ENCODE measurements at places on chromosomes 6 and 20.

DNA sequence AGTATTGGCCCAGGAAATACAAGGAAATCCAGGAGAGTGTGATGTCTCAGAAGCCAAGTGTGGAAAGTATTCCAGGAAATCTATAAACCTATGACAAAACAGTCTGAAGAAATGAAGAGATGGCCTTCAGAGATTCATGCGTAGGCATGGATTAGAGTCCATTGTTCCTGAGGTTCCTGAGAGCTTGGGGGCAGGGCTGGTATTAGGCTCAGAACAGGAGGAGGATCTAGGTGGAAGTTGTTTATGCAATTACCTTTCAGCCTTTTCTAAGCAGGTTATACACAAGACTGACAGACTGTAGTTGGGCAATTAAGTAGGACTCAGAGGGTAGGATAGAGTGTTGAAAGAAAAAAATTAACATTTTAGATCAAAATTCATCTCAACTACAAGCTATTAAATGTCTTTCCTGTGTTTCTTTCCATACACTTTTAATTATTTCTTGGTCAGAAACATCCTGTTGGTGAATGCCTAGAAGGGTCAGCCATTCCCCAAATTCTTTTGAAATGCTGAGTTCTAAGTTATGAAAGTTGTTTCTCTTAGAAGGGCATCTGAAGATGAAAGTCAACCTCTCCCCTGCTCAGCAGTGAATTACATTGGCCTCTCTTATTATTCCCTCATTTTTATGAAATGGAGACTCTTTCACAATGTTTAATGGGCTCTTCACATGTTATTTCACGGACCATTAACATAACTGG, 201.2 kb upstream of the MYLIP start:
- no peak for DNase-seq

DNA sequence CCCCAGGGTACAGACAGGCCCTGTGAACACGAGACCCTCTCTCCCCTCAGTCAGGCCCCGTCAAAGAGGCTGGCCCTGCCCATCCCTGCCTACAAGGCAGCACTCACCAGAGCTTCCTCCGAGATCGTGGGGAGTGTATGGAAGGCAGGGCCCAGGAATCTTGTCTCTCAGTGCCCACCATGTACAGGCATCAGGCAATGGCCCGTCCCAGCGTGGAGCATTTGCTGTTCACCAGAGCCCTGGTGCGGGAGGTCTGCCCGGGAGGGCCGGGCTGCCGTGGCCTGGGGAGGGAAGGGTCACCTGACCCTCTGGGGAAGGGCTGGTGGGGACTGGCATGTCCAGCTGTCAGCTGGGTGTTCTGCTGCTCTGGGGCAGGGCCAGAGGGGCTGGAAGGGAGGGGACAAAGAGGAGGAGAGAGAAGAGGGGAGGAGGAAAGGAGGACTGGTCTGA, at the start of gene IP6K3:
Gene IP6K3, minus strand, starts transcription at position 255 of the 450 bp plus-strand sequence. CDS start 11,429 bp downstream, outside the sequence.
- no peak for DNase-seq

DNA sequence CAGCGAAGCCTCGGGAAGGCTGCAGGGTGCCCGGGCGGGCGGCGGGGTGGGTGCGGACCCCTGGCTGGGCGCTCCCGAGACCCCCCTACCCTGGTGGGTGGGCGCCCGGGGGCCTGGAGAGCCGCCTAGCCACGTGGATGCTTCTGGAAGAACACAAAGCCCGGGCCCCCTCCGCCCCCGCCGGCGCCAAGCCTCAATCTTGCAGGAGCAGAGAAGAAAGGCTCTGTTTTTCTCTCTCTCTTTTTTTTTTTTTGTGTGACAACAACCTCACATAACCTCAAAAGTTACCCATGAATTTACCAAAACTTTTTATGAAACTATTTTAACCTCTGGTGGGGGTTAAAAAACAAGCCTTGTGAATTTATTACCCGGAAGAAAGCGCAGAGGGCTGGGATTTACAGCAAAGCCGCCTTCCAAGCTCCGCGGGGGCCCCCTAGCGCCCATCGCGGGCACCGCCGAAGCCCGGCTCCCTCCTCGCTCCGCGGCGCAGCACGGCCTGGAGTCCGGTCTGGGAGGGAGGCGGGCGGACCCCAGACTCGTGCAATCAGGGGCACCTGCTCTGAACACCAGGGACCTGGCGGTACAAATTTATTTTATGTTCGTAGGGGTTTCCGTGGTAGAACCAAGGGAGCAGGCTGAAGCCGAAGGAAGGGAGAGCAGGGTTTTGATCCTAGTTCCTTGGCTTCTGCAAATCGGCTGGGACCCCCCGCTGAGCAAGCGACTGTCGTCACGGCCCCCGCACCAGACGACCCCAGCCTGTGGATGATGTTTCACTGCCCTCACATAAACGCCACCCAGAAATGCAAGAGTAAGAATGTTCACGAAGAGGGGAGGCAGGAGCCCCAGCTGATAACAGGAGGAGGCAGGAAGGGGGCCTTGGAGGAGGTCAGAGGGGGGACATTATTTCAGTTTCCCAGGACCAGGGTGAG, 58.9 kb downstream of the ZNF831 start:
- DNase-seq: peak; percentile 73

DNA sequence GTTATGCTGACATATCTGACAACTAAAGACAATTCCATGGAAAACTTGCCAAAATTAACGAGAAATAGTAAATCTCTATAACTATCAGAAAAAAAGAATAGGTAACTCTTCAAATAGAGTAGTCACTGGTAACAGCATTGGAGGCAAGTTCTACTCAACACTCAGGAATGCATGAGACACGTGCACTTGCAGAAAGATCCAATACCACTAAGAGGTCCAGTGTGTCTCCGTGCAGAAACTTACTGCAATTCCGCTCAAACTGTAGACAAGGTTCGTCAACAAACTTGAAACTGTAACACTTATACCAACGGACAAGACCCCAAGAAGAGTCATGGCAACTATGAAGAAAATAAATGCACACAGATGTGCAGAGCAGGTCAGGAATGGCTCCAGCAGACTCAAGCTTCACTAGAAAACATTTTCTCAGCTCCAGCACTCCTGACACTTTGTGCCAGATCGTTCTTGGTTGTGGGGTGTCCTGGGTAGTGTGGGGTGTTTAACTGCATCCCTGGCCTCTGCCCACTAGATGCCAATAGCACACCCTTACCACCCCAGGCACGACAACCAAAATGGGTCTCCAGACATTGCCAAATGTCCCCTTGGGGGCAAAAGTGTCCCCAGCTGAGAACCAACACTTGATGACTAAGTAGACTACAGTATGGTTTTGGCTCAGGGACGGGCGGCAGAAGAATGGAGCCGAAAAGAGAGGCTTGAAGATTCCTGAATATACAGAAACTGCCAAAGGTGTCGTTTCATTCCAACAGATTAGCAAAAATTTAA, 134.8 kb downstream of the DTNBP1 start:
- no peak for DNase-seq

DNA sequence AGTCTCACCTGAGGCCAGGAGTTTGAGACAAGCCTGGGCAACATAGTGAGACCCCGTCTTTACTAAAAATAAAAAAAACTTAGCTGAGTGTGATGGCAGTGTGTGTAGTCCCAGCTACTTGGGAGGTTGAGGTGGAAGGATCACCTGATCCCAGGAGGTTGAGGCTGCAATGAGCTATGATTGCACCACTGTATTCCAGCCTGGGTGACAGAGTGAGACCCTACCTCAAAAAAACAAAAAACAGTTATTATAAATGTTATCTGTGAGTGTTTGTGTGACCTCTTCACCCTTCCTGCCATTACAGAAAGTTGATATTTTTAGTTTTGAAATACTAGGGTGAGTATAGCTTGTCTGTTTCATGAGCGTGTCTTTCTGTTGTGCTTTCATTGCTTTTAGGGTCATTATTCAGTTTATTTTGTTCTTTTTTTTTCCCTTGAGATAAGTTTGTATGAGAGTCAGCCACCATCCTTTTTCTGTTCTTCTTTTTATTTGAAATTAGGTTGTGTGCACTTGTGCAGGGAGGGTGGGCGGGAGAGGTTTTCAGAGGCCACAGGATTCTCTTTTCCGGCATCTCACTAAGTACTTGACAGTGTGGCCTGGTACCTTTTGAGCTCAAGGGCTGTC, 26.2 kb downstream of the CDYL start:
- DNase-seq: no peak

GRCh38 chr6:28643017-28643740, 117.5 kb downstream of the GPX5 start:
- DNase-seq: no peak

- no peak for DNase-seq
These were observed 70.0 kb downstream of the FAM50B start for GRCh38 chr6:3919130-3919628.
